ENCODE measurements at places on chromosomes 4 and X.

GRCh38 chrX:149527705-149528104 lies 13.1 kb upstream of the EOLA1 start:
- no peak for DNase-seq

- DNase-seq: no peak
Observed at GRCh38 chrX:107421337-107421861, 28.1 kb upstream of the FRMPD3 start.

DNA sequence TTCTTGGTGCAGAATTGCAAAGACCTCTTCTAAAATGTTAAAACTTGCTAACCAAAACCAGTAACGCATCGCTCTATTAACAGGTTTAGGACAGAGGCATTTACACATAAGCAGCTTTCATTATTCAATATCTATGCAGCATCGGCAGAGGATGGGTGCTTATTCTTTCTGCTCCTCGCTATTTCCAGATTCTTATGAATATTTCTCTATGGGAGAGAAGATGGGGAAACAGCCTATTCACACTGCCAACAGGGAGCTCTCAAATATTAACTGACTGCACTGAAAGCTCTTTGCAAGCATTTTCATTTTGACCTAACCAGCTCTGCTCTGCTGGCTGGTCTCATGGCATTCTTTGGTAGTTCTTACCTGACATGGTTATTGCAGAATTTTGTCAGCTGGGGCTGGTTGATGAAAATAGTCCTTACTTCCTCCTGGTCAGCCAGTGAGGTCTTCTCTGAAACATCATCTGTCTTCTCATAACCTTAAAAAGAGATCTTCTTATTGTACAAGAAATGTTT lies 30.2 kb downstream of the ATP8A1 start:
- DNase-seq: no peak

DNA sequence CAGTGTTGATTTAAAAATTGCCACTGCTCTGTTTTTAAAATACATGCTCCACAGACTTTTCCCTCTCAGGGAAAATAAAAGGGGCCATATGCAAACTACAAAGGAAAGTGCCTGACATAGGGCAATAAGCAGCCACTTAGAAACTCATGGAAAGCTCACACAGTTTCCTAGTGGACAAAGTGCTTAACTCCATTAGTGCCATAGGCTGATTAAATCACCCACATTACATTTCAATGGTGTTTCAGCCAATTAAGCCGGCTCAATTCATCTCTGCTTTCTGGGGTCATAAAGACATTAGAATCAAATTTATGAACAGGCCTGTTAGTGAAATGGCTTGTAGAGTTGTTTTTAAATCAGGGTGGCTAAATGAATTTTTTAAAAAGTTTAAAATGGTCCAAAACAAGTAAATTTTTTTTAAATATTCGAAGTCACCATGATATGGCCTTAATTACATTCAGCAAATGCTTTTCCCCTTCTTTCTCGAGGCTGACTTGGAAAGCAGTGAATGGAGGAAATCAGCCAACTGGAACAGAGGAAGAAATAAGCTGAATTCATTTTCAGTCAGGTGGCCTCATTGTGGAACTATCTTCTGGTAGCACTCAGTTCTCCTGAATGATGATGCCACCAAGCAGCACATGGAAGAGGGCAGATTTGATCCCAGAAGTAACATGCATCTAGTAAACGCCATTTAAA lies 2305.1 kb upstream of the AGA start:
- no peak for DNase-seq

- DNase-seq: no peak
Observed at GRCh38 chr4:75916091-75916661, 13.9 kb upstream of the PPEF2 start.

DNA sequence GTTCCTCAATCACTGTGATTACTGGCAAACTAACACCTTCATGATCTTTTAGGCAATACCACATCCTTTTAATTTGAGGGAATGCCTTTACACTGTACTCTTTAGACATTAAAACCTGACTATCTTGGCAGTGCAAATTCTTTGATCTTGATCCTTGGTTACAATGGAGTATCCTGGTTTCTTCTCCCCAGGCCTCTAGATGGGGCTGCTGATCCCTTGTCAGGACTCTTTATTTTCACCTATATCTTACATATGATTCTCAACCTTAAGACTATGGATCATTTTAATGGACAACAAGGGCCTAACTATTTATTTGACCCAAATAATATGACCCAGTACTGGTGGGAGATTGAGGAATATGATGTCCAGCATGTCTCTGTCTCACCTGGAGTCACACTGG lies 1005.5 kb upstream of the INTU start:
- DNase-seq: no peak

DNA sequence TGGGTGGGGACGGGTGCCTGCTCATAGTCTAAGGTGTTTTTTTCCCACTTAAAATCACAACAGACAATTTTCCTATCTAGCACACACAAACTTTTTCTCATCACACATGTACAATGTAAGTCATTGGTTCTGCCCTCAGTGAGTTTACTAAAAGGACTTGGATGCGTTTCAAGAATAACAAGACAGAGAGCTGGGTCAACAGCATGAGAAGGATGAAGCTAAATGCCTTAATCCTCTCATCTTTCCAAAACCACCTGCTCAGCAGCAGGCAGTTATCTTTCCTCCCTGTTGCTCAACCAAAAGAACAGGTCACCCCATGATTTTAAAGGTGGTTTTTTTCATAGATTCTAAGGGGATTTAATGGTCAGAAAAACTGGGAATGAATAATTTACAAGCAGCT lies 40.1 kb downstream of the OFD1 start:
- no peak for DNase-seq

DNA sequence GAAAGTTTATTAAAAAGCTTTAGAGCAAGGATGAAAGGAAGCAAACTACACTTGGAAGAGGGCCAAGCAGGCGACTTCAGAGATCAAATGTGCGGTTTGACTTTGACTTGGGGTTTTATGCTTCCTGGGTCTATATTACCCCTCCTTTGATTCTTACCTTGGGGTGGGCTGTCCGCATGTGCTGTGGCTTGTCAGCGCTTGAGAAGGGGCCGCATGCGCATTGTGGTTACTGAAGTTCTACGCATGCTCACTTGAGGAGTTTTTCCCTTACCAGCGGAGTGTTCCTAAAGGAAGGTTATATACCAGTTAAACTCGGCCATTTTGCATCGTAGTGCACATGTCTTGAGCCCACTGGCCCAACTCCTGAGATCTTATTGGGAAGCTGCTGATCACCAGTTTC lies 9.9 kb downstream of the ZNF157 start:
- DNase-seq: no peak

- no peak for DNase-seq
Observed at GRCh38 chrX:155148724-155149537, 67.3 kb upstream of the VBP1 start.

- no peak for DNase-seq
Observed at GRCh38 chr4:181219783-181220416, 1023.3 kb upstream of the TENM3 start.

DNA sequence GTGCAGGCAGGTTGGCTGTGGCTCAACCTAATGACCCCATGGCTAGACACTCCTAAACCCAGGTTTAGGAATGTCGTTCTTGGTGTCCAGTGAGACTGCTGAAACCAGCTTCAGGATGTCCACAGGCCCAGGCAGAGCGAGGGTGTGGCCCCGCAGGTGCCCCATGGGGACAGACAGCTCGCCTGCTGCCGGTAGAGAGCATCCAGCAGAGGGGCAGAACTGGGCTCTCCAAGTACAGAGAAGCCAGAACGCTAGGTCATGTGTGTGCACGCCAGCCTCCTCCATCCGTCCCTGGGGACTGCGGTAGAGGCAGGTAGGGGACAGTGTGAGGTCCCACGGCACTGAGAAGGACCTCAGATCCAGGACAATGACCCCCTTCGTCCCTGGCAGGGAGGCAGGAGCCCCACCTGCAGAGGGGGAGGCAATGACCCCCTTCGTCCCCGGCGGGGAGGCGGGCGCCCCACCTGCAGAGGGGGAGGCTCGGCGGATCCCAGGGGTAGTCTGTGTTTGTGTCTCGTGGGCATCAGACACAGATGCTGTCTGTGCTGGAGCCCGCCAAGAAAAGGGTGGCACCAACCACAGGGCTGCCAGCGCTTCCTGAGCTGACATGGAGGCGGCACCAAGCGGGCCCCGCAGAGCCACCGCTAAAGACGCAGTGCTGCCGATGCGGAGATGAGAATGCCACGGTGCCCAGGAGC lies 118.4 kb downstream of the FAM53A start:
- no peak for DNase-seq

- no peak for DNase-seq
Observed at GRCh38 chrX:105018865-105019264, 201.6 kb downstream of the TEX13A start.

- no peak for DNase-seq
Observed at GRCh38 chr4:112422644-112423043, 93.3 kb downstream of the NEUROG2 start.

- DNase-seq: no peak
Observed at GRCh38 chr4:88963817-88964216, 93.2 kb downstream of the FAM13A start.

- DNase-seq: no peak
Observed at GRCh38 chrX:39169976-39170375, 368.7 kb downstream of the MID1IP1 start.

DNA sequence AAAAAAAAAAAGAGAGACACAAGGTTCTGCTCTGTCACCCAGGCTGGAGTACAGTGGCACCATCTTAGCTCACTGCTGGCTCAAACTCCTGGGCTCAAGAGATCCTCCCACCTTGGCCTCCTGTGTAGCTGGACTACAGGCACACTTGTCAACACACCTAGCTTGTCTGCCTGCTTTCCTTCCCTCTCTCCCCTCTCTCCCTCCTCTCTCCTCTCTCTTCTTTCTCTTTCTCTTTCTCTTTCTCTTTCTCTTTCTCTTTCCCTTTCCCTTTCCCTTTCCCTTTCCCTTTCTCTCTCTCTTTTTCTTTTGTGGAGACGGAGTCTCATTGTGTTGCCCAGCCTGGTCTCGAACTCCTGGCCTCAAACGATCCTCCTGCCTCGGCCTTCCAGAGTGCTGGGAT lies 132.1 kb downstream of the DIPK2B start:
- DNase-seq: no peak

DNA sequence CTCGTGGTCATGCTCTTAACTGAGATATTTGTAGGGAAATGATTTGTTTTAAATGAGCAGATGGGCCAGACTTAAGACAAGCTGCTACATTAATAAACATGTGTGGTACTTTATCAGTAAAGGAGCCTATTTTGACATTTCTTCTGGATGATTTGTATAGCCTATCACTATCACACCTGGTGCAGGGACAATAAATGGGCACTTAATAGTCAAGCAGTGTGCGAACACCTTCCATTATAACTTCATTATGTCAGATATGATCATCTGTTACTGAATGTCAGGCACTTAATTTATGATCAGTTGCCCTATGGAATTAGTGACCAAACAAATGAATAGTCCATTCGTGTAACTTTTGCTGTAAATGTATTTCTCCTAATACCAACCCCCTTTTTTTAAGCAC lies 628.8 kb downstream of the ADGRL3 start:
- DNase-seq: no peak

- DNase-seq: no peak
Observed at GRCh38 chrX:71532078-71532752, 689 bp upstream of the OGT start.

DNA sequence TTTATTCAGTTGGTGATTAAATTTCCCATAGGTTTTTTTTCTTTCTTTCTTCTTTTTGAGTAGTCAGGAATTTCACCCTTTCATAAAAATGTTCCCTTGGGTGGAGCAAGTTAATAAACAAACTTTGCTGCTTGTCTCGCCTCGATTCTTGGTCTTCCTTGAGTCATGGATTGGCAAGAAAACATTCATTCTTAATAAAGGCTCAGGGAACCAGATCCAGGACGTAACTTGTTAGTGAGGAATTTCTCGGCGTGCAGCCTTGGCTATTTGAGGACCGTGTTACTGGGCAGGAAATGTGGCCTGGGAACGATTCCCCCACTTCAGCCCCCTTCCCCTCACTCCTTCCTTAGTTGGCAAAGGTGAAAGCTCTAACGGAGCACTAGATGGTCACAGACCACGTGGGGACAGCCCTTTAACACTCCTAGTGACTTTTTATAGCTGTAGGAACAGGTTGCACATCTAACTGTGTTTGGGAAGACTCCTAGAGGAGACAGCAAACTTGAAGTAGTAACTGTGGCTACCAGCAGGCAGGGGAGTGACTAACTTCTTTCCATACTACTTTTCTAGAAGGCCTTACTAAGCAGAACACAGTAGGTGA lies 106.8 kb downstream of the UCHL1 start:
- no peak for DNase-seq

- no peak for DNase-seq
Observed at GRCh38 chr4:162681212-162681611, 485.5 kb downstream of the NAF1 start.

- no peak for DNase-seq
Observed at GRCh38 chr4:166836865-166837264, 397.4 kb downstream of the SPOCK3 start.

DNA sequence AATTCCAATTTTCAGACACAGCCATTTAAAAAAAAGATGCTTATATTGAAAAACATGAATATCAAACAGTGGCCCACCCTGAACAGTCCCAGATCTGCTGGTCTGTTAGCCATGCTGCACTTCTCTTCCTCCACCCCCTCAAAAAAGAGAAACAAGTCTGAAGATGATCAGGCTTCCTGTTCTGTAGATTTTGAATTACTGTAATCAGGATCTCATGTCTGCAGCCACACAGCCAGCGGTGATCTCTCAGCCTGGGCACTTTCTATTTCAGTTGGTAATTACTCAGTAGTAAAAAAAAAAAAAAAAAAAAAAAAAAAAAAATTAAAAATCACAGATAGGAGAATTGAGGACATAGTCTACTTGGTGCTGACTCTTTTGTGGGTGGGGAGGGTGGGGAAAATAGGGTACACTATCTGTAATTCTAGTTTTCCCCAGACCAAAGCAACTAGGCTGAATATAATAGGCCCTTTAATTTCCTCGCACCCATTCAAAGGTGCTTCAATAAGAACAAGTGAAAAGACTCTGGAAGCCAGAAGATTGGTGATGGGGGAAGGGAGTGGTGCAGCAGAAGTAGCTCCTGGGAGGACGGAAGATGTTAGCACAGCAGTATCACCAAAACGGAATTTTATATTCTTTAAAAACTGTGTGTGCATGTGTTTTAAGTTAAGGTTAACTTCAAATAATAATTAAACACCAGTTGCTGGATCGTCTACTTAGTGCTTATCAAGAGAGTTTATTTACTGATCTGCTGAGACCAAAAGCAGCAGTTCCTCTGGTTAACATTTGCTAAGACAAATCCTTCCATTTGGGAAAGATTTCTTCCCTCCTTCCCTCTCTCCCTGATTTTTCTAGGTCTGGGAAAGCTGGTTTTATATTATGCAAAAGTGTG lies 47.0 kb downstream of the SPRY1 start:
- no peak for DNase-seq

All from iPS DF 6.9 (cell line).